ENCODE measurements at places on chromosomes 16 and 17.
A peak's percentile ranks its signal among the peaks of the same experiment; 100 is the strongest.

- DNase-seq = no peak
Observed at GRCh38 chr16:56615353-56615752, 7.0 kb downstream of the MT2A start.

DNA sequence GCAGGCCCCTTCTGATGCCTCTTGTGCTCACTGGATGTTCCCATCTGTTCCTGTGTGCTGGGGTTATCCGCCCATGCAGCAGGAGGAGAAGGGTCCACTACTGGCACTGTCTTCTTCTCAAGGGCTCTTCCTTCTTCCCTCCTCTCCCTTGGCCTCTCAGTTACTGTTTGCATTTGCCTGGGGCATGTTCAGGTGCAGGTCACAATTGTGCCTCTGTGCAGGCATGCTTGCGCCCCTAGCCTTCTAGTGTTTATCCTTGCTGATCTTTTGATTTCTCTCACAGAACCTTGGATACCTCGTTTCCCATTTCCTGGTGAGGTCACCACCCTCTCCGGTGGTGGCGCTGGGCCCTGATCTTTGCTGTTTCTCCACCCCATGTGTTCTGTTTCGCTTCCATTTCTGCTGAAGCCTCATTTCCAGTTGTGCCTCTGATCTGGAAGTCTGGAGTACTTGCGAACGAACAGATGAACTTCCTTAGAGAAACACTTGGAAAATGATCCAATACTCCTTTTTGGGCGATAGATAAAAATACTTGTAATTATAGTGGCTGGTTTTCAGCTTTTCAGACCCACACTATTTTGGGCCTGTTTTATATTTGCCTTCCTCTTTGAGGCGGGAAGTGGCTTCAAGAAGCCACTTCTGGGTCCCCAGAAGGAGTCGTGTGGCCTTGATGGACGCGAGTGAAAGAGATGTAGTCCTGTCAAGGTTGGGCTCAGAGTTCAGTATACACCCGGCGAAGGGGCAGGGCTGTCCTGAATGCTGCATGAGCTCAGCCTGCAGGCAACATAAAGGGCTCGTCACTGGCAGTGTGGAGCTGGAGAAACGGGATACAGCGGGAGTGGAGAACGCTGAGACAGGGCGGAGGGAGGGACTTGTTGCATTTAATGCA is 312.9 kb downstream of the SNX29 start:
- DNase-seq = no peak

- no peak for DNase-seq
Observed at GRCh38 chr17:54941285-54941684, 27.2 kb downstream of the COX11 start.

DNA sequence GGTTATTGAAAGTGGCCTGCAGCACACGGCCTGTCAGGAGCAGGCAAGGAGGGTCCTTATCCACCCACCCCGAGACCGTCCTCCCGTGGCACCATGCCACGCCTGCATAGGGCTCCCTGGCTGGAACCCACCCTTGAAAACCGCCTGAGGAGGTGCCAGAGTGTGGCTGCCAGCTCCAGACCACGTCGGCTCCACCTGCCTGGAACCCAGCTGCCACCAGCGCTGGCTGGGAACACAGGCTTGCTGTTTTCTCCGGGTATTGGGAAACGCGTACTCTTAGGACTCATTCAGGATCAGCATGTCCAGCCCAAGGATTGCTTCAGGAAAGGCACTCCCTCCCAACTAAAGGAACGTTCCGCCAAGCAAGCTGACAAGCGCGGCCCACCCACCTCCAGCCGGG is 6.7 kb downstream of the ARL16 start:
- DNase-seq = no peak

- DNase-seq = no peak
Observed at GRCh38 chr17:73359987-73360410, 48.2 kb upstream of the CDC42EP4 start.

DNA sequence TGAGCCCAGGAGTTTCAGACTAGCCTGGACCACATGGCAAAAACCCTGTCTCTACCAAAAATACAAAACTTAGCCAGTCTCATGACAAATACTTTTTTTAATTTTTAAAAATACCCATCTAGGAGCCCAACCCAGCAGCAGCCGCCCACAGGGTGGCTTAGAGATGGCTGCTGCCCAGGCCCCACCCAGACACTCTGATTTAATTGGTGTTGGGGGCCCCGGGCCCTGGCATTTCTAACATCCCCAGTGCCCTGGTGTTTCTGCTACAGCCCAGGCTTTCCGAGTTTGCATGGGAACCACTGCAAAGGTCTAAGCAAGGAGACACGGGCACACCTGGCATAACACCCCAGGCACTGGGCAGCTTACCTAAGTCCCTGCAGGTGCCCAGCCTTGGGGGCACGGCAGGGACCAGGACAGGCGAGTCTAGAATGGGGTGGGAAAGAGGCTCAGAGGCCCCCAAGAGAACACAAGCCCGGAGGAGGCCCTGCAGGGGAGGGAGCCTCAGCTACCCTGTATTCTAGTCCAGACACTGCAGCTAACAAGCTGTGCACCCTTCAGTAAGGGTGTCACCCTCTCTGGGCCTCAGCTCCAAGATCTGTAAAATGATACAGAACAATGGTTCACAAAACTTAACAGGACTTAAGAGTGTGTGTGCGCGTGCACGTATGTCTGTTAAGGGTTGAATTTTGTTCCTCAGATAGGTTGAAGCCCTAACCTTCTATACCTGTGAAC is 48.8 kb downstream of the RMI2 start:
- DNase-seq = no peak

- no peak for DNase-seq
Observed at GRCh38 chr16:1511662-1512569, 18.8 kb downstream of the TELO2 start.

GRCh38 chr17:78674156-78674555 is 97.0 kb upstream of the DNAH17 start:
- DNase-seq = no peak

DNA sequence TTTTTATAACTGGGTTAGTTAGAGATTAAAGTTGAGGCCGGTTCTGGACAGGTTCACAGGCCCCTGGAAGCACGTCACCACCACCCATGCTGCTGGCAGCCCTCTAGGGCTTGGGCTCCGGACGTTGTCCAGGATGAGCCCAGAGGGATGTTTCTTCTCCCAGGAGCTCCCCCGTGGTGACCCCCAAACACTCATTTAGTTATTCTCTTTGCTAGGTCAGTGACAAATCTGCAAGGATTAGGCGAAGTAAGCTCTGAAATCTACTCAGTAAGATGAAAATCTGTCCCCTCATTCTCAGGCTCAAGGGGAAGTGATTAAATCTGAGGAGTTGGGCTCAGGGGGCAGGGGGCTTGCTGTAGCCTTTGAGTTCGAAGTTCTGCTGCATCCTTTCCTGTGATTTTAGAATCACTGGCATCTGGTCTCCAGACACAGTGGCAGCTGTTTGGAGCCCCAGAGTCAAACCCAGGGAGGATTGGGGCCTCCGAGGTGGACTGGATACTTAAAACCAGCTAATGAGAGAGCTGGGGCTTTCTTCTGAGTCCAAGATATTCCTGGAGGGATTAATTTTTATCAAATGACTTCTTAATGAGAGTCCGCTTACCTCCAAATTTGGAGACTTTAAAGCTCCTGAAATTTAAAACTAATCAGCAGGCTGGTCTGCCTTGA is 49.2 kb upstream of the HS3ST2 start:
- DNase-seq = no peak

DNA sequence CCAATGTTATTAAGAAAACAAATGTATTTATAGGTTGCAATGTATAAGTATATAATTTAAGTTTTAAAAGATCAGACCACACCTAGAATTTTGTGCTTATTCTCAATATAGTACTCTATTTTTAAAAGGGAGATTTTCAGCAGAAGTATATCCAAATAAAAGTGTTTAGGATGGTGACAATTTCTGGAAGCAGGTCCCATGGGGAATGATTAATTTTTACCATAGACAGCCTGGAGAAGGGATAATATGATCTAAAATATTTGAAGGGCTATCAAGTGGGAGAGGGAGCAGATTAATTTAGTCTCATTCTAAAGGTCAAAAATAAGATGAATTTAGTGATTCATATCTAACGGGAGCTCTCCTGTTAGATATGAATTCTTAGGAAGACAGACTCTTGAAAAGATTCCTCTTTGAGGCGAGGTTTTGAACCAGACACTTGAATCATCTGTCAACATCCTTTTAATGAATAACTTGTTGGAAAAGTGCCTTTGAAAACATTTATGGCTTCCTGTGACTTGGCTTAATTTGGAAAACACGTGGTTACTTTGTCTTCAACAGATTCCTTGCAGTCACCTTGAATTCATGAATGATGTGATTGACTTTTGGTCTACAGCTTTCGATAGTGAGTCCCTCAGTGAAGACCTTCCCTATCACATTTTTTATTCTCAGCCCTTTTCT is 29.3 kb upstream of the SMIM36 start:
- DNase-seq = no peak

- DNase-seq = no peak
Observed at GRCh38 chr16:6106061-6106460, 1008.5 kb upstream of the EEF2KMT start.

- DNase-seq = peak; percentile 9
Observed at GRCh38 chr17:62968445-62968923, 2.4 kb downstream of the TANC2 start.

DNA sequence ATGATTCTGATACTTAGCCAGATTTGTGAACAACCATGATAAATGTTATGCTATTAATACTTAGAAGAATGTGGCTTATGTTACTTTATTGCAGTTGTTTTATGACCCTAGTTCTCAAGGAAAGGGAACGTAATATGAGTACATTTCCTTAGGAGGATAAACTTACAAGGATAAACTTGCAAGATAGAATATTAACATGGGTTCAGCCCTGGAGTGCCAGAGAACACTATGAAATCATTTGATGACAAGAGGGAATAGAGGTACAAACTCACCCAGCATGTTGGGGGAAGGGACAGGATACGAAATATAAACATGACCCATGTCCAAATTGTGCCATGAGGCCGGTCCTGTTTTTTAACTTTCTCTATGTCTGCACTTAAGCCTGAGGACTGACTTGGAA is 13.0 kb upstream of the ABCA5 start:
- DNase-seq = no peak

GRCh38 chr17:76968707-76969597 is 100.7 kb downstream of the MGAT5B start:
- peak; percentile 13 for DNase-seq

- no peak for DNase-seq
Observed at GRCh38 chr16:4511441-4512082, 27.0 kb downstream of the CDIP1 start.

DNA sequence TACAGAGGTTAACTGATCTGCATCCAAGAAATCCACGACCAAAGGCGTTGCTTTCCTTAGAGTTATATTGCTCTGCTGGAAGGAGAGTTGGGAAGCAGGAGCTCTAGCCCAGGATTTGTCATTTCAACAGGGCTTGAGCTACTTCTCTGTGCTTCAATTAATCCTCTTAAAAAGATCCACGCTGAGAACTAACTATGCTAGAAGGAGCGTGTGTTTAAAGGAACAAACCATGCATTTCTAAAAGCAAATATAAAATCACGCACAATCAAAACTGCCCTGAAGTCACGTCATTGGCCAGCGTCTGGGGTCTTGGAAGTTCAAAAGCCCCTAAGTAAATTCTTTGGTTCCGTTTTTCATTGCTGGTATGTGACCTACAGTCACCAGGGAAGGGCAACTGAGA is 1.1 kb downstream of the ARL6IP1 start:
- no peak for DNase-seq

DNA sequence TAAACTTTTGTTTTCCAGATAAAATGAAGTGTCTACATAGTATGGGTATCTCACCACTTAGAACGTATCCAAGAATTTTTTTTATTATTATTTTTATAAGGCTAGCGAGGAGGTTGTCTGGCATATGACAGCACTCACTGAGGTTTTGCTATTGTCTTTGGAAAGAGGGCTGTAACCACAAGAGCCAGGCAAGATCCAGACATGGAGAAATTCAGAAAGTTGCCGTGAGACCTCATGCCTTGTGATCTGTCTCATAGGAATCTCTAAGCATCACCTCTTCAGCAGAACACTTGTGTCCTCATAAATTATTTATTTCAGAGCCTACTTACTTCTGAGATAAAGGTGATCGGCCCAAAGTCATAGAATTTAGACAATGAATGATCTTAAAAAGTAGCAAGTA is 410.8 kb downstream of the CDH11 start:
- no peak for DNase-seq

DNA sequence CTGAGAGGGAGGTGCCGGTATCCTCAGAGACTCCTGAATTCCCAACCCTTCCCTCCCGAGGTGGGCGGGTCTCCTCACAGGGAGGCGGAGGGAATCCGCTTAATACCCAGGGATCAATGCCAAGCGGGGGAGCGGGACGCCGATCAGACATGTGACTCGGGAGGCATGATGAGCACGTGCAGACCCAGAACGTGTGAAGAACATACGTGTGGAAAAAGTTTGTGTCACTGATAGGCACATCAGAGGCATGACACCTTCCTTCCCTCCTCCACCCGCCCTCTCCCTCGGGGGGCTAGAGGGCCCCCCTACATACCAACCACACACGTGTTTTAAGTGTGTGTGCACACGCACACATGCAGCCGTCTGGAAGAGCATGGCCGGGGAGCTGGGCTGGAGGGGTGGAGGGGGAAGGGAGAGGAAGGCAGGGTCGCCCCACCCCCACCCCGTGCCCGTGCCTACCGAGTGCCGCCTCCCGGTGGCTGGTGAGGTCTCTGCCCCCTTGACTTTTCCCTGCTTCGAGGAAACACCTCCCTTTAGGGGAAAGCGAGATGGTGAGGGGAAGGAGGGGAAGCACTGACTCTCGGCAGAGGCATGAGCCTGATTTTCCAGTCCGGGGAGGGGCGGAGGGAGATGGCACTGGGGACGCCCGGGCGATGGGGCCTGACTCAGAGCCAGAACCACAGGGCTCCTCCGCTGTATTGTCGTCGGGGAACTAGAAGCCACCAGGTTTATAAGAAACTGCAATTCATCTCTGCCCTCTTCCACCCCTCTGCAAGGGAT is 12.1 kb upstream of the TBX21 start:
- peak; percentile 62 for DNase-seq

DNA sequence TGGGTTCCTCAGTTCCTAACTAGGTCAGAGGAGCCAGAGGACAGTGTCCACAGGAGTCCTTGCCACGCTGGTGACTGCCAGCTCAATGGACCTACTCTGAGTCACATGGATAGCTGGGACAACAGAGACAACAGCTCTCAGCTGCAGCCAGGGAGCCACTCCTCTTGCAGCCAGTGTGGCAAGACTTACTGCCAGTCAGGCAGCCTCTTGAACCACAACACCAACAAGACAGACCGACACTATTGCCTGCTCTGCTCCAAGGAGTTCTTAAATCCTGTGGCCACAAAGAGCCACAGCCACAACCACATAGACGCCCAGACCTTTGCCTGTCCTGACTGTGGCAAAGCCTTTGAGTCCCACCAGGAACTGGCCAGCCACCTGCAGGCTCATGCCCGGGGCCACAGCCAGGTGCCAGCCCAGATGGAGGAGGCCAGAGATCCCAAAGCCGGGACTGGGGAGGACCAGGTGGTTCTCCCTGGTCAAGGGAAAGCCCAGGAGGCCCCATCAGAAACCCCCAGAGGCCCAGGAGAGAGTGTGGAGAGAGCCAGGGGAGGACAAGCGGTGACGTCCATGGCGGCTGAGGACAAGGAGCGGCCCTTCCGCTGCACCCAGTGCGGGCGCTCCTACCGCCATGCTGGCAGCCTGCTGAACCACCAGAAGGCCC is 6.7 kb downstream of the ZNF646 start:
- no peak for DNase-seq

GRCh38 chr17:15332338-15332737 is 9.1 kb downstream of the TEKT3 start:
- DNase-seq = no peak

All from activated T-helper 1 cell treated with Interleukin-2 at 50 U/mL for 16 hours (primary cell).